ENCODE measurements at places on chromosomes 13 and 19. TPM values are rescaled to one million over a fixed set of nuclear protein-coding genes. Genes with fewer than 3 reads are reported as not detected.

The FUT1 gene
- total RNA-seq: 11.9 TPM

The GGN gene
- total RNA-seq: under 0.01 TPM

The SHD gene
- not detected for total RNA-seq

The GNG7 gene
- total RNA-seq: under 0.01 TPM

The ZNF225 gene
- total RNA-seq: 1.9 TPM

All from tracheal epithelial cell (primary cell).